Activated CD4-positive, CD25-positive, alpha-beta regulatory T cell (primary cell): ENCODE measurements at places on chromosomes 2 and 18.

- no peak for DNase-seq
Measured at GRCh38 chr2:219469186-219469724, 29.4 kb upstream of the GMPPA start.

DNA sequence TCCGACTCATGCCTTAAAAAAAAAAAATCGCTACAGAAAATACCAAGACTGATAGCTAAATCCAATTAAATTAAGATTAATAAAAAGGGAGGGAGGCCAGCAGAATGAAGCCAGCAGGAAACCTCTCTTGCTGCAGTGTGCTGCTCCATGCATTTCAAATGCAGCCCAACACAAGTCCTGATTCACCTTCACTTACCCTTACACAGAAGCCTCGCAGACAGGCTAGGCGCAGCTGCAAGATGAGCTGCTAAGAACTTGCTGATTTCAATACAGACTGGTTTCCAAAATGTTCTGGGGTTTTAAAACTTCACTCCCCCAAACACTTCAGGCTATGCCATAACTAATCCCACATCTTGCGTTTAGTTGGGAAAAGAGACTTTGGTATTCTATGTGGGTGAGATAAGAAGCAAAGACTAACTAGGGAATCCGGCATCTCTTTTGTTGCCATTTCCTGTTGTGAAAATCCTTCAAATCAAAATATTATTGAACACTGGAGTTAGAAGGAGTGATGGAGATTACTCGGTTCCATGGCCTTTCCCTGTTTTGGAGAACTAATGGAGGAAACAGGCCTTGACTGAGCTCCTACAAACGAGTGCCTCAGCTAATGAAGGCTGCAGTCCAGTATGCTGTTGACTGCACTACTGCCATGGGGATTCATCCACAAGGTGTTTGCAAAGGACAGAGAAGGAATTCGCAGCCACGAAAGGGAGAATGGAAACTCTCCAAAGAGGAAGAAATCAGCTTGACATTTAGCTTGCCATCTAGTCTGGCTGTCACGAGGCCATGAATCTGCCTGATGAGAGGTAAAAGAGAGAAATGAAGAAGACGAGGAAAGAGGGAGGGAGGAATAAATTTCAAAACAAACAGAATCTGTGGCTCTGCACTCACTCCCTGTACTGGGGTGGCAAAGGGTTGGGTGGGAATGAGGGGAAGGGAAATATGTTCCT is 67.3 kb downstream of the CLHC1 start:
- DNase-seq = no peak

- DNase-seq = no peak
Measured at GRCh38 chr2:144452169-144452988, 67.5 kb downstream of the ZEB2 start.

DNA sequence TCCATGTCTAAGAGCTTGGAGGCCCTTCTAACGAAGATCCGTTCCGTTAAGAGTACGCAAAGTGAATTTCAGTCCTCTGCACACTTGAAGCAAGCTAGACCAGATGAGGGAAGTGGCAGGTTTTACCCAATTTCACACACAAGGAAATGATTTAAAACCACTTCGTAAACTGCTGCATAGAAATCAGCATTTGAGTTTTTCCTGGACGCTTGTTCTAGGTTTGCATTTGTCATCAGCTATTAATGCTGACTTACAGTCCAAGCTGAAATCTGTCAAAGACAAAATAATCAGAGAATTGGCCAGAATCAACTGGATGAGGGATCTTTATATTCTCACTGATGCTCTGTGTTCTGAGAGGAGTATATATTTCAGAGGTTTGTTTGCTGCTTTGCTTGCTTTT is 117.6 kb upstream of the RASGRP3 start:
- no peak for DNase-seq

- no peak for DNase-seq
Measured at GRCh38 chr2:19987936-19988335, 2.0 kb downstream of the WDR35 start.

GRCh38 chr2:105380432-105381100 is 18.3 kb downstream of the FHL2 start:
- DNase-seq = no peak

- peak; percentile 51 for DNase-seq
Measured at GRCh38 chr2:159903443-159904126, 105.6 kb upstream of the CD302 start.

DNA sequence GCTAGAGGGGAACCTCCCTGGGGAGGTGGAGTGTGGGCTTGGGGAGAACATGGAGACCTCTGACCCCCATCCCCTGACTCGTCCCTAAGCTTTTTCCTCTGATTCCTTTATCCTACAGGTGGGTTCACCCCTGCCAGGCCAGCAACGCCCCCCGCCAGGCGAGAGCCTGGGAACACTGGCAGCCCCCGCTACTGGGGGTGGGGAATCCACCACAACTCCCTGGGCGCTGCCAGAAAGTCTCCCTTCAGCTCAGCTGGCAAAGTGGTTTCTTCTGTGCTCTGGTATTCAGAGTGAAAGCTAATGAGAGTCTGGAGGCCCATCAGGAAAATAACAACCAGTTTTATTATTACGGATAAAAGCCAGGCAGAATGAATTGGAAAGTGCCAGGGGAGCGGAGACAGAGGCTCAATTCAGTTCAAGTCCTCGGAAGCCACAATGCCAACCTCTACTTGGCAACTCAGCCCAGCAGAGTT is 2.8 kb downstream of the DIPK1C start:
- DNase-seq = no peak

GRCh38 chr2:69308338-69308737 is 78.7 kb downstream of the GFPT1 start:
- no peak for DNase-seq

DNA sequence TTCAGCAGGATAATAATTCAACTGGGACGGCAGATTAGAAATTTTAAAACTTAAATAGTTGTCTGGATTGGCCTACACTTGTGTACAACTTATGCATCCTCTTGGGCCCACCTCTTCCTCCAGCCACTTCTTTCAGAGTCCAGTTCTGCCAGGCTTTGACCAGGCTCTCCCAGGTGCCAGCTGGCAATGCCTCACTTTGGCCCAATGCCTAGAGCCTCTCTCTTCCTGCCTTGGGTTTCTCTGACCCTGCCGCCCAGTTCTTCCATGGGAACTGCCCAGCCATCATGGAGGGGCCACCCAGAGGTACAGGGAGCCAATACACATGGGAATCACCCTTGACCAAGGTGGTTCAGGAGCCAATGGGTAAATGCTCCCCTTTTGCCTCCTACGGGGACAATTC is 135.5 kb downstream of the IRS1 start:
- DNase-seq = no peak
